Activated naive CD4-positive, alpha-beta T cell treated with Interleukin-2 at 50 U/mL for 16 hours (primary cell): ENCODE measurements at places on chromosomes 4 and X.
A peak's percentile ranks its signal among the peaks of the same experiment; 100 is the strongest.

GRCh38 chrX:106035064-106035463 lies 3.5 kb downstream of the SERPINA7 start:
- DNase-seq: no peak

GRCh38 chrX:119459181-119459580 lies 9.1 kb upstream of the SLC25A5 start:
- DNase-seq: no peak

DNA sequence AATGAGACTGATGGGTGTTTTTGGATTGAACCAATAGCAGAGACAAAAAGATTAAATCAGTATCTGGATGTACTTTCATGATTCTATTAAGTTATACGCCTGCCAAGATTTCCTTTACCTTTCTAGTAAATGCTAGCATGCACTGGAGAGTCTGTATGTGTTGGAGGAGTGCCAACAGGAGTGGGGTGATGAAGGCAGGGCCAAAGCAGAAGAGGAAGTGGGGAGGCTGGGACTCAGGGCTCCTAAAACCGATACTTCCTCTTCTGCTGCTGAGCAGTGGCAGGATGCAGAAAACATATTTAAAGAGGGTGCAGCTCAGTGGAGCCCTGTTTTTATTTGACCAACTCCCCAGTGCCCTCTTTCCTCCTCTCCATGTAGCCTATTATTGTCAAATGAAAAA lies 5.6 kb downstream of the CYSLTR1 start:
- DNase-seq: peak; percentile 14

DNA sequence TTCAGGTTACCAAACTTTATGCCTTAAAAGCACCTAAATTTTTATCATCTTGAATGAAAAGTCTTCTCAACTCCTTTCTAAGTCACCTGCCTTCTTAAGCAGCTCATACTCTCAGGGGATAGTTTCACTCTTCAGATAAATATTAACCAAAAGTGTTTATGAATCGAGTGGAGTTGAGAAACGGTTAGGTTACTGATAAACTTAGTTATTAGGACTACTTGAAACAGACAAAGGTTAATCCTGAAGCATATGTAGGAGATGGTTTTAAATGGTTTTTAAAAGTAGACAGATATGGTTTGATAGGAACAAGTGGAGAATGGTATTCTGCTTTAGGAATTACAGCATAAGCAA lies 32.8 kb downstream of the CLDN22 start:
- no peak for DNase-seq

DNA sequence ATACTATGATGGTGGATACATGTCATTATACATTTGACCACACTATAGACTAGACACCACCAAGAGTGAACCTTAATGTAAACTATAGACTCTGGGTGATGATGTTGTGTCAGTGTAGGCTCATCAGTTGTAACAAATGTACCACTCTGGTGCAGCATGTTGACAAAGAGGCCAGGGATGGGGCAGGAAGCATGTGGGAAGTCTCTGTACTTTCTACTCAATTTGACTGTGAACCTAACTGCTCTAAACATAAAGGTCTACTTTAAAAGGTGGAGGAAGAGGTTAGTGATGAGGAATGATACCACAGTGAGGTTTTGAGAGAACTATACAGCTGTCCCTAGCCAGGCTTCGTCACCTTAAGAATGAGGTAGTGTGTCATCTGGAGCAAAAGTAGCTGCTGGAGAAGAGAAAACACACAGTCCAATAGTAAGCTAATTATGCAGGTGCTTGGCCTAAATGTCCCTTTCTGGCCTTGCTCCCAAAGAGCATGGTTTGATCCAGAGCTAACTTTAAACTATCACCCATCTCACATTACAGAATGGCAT lies 38.4 kb downstream of the GRSF1 start:
- no peak for DNase-seq

- DNase-seq: no peak
Observed at GRCh38 chrX:32530802-32531403, 680.4 kb downstream of the DMD start.

GRCh38 chr4:143360838-143361625 lies 24.4 kb downstream of the GAB1 start:
- DNase-seq: no peak

GRCh38 chr4:84855774-84856173 lies 110.7 kb downstream of the WDFY3 start:
- no peak for DNase-seq

DNA sequence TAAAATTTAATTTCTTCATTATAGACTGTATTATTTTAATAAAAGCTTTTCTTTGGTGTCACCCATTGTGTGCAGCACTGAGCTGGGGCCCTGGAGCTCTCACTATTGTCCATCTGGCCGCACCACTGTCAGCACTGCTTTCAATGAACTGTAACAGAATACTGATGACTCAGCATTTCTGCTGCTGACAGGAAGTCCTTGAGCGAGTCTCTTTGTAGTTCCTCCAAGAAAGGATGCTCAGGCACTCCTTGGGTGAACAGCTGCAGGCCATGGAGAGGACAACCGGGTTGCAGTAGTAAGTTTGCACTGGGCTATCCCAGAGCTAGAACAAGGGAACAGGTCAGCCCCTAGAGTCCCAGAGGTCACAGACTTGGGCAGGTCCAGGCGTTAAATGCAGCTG lies 81.6 kb downstream of the SORBS2 start:
- DNase-seq: no peak

GRCh38 chr4:120348521-120348920 lies 281.9 kb upstream of the MAD2L1 start:
- no peak for DNase-seq

DNA sequence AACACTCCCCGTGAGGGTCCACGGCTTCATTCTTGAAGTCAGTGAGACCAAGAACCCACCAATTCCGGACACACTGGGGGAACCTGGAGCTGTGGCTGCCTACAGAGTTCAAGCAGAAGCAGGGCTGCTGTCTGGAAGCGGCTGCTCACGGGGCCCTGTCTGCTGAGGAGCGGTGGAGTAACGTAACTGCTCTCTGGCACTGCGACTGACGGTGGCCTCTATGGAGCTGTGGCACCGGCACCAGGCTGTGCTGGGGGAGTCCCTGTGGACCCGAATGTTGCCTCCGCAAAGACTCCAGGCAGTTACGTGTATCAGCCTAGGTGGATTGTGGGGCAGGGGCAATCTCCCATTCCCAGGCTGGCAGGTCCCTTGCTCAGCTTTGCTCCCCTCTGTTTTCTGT lies 703.3 kb upstream of the FRG1 start:
- no peak for DNase-seq

DNA sequence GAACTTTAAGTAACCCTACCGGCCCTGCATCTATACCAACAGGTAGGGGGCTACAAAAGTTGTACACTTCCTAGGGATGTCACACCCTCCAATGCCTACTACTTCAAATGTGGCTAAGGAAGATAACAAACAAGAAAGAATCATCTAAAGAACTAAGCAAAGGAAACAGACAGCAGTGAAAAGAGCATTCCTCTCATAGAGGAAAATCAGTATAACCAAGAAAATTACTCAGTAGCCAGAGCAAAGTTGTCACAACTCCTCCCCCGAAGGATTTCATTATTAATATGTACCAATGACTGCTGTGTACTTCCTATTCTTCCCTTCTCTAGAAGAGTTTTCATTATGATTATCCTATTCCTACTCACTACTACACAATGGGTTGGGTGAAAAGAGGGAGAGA lies 12.6 kb downstream of the ANKRD17 start:
- DNase-seq: no peak

DNA sequence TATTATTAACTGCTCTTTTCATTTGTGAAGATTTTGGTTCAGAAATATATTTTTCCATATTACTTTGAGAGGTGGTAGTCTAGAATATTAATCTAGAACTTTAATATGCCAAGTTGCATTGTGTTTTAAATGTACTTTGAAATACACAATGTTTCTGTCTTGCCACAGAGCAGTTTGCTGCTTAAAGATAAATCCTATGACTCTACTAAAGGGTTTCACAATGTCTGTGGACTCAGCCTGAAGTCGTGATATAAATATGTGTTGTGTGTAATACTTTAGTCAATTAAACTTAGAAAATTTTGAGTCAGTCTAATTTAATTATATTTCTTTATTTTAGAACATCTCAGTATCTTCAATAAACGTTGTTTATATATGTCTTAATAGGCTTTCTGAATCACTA lies 1771.7 kb upstream of the PCDH7 start:
- DNase-seq: no peak

DNA sequence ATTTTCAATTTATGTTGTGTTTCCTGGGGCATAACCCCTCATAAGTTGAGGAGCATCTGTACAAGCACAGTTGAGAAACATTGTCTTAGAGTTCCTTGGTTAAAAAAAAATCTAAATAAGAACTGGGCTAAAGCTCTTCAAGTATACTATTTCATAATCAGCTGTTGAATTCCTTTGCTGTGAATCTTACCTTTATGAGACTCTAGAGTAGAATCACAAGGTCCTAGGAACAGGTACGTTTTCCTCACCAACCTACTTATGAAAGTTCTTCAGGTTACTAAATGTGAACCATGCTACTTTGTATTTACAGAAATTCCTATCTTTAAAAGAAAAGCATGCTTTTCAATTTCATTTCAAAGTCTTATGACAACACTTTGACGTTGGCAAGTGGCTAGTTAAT lies 20.9 kb upstream of the SOD3 start:
- DNase-seq: no peak

- DNase-seq: no peak
Observed at GRCh38 chr4:78596111-78596742, 44.7 kb downstream of the ANXA3 start.

DNA sequence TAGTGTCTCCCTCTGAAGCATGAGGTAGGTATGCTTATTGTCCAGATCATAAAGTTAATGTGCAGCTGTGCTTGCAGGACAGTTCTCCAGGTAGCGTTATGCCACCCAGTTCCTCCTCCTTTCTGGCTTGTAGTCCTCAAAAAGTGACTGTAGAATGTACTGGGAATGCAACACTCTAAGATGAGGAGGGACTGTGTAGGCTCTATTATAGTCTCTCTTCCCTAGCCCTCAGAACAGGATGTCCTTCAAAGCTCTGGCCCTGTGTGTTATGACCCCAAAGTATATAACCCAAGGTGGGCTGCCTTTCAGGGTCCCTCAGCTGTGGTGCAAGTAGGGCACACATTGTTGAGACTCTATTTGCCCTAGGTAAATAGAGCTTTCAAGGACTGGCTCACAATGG lies 20.8 kb upstream of the MANBA start:
- no peak for DNase-seq
